Stimulated activated CD8-positive, alpha-beta memory T cell treated with anti-CD3 and anti-CD28 coated beads, Interleukin-4, amount 100 ng/mL, for 48 hours (primary cell): ENCODE measurements at places on chromosomes 4 and X.
A peak's percentile ranks its signal among the peaks of the same experiment; 100 is the strongest.

GRCh38 chr4:136183513-136183912 lies 1348.8 kb downstream of the PCDH18 start:
- DNase-seq, result no peak

- DNase-seq, result no peak
Measured at GRCh38 chrX:24169211-24169610, 19.7 kb downstream of the ZFX start.

- DNase-seq, result no peak
Measured at GRCh38 chr4:151429957-151430570, 21.1 kb downstream of the FHIP1A start.

DNA sequence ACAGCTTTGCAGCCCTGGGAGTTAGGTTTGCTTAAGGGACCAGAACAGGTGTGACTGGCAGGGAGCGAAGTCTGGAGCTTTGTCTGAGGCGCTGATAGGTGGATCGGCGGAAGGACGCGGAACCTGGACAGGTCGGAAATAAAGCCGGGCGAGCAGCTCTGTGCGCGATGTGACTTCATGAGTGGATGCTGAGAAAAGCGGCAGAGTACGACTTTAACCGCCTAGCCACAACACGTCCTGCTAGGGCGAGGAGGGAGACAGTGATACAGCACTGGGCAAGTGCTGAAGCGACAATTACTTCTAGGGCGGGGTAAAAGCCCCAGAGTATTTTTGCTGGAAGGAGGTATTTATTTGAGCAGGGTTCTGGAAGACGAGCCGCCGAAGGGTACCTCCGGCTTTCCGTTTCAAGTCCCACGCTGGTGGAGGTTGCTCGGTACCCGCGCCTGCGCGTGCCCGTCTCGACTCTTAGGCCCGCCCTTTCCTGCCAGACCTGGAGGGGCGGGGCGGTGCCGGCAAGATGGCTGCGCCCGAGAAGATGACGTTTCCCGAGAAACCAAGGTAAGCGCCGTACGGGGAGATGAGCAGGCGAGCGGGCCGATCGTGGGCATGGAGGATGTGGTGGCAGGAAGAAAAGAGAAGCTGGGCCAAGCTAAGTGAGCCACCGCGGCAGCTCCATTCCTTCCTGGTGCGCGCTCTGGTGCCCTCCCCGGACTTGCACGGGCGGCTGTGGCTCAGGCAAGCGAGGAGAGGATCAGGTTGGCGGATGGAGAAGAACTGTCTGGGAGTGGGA lies at the start of gene ZRSR2:
ZRSR2 (plus strand) TSS at position 506 of the 790 bp plus-strand sequence; CDS start at position 518, 12 bp downstream.
- peak; percentile 86 for DNase-seq

DNA sequence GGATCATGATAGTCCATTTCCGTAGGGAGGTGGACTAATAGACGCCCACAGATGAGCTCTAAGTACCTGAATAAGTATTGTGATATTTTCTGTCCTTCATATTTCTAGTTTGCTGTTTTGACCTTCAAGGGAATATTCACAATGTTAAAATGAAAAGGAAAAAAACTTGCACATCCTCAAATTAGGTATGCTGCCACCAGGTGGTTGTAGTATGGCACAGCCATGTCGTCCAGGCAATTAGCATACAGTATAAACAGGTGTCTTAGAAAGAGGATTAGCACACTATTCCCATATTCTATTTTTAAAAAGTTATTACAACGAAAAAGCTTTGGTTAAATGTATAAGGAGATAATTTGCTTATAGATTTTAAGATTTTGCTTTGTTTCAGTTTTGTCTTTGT lies 802.0 kb downstream of the RPA4 start:
- no peak for DNase-seq

- DNase-seq, result no peak
Measured at GRCh38 chr4:179097741-179098140, 1655.5 kb upstream of the AGA start.

DNA sequence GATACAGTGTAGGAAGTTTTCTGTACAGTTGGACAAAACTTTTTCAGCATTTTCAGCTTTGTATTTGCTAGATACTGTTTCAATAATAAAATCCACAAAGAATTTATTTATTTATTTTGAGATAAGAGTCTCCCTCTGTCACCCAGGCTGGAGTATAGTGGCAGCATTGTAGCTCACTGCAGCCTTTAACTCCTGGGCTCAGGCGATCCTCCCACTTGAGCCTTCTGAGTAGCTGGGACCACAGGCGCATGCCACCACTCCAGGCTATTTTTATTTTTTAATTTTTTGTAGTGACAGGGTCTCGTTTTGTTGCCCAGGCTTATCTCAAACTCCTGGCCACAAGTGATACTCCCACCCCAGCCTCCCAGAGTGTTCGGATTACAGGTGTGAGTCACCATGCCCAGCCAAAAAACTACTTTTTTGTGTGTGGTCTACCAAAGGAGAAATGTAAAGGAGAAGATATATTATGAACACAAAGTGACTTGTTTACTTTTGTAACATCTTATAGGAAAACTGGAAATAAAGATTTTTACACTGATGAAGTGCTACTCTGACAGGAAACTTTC lies 13.0 kb upstream of the SOWAHD start:
- no peak for DNase-seq

GRCh38 chrX:134718105-134718965 lies 60.1 kb upstream of the PLAC1 start:
- DNase-seq, result no peak

DNA sequence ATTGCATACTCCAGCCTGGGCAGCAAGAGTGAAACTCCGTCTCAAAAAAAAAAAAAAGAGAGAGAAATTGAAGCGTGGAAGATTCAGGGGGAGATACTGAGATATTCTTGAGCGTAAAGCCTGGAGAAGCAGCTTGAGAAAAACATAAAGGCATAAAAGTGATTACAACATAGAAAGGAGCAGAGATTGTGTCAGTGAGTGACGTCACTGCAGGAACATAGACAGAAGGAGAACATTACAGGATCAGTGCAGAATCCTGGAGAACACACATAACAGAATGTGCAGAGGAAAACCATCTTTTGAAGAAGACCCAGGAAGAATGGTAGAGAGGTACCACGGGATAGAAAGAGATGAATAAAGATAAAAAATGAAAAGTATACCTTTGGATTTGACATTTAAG lies 147.0 kb downstream of the APBB2 start:
- no peak for DNase-seq

DNA sequence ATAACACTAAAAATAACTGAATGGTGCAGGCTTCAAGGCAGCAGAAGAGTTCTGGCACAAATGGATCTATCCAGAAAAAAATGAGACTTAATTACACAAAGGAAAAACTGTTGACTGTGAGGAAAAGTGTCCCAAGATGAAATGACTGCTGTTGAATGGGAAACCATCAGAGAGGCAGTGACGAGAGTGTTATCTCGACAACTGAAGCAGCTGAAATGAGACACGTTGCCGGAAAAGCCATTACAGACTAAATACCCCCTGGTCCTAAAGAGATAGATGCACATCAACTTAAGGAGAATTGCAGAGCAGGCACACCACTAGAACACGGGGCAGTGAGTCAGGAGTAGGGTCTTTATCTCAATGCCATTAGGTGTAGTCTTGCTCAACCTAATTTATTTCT lies 277.8 kb downstream of the DMD start:
- DNase-seq, result no peak

DNA sequence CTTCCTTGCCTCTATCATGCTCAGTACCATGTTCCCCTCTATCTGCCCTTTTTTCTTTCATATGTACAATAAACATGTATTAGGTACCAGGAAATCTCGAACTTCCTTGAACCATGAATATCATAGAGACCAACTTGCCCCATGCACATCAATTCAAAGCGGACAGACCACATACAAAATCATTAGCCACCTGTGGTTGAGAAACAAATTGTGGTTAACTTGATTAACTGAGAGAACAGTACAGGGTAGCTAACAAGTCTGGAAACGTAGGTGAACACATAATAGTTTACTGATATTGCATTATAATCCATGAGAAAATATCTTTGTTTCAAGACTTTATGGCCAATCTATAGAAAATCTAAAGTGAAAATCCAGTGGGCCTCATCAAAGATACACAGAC lies 8.2 kb downstream of the CASP3 start:
- no peak for DNase-seq

DNA sequence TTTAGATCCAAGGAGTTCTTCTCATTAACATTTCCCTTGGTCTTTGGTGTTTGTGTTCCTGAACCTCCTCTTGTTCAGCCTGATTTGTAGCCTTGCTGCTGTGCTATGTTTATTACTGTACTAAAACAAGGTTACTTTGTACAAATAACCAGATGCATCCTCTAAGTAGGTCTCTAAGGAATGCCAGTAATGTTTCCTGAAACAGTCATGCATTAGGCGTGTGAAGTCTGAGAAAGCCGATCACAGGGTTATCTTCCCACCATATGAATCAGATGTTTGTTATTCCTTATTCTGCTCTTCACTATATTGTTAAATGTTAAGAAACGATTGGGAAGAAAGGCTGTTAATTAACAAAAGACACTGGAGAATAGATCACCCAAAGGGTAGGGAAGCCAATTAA lies 66.9 kb downstream of the GALNTL6 start:
- no peak for DNase-seq

GRCh38 chr4:154658680-154659405 lies 46.4 kb upstream of the FGG start:
- no peak for DNase-seq

GRCh38 chrX:9609987-9610386 lies 145.1 kb downstream of the TBL1X start:
- no peak for DNase-seq

- DNase-seq, result peak; percentile 21
Measured at GRCh38 chrX:151974336-151975227, at the start of gene GABRE. TSS of gene GABRE (minus strand) at chrX:151974676. CDS start at chrX:151974625, 51 bp downstream.

- no peak for DNase-seq
Measured at GRCh38 chrX:80602036-80602860, 182.0 kb downstream of the TENT5D start.

GRCh38 chr4:86233090-86233489 lies 126.8 kb downstream of the MAPK10 start:
- DNase-seq, result no peak

GRCh38 chrX:103878466-103879122 lies 46.5 kb upstream of the RAB9B start:
- DNase-seq, result no peak

DNA sequence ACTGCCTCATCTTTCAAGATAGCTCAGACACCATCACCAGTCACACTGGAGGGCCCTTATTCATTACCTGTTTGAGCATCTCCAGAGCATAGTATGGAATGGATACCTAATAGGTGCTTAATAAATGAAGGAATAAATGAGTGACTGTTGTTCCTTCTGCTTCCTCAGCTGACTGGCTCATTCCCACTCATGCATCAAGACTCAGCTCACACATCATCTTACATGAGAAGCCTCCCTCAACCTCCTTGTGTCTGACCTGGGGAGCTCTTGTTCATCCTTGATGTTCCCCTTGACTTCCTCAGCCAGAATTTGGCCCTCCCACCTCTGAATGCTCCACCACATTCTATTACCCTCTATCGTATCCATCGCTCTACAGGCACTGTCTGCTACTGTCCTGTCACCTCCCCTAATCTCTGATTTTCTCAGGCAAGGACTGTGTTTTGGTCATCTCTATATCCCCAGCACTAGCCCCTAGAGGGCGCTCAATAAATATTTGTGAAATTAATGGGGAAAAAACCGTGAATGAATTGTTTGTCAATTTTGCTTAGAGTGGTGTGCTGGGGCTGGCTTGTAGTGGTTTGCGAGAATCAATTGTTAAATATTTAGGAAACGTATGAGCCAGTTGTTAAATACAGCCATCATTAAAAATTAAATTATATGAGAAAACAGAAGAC lies 88.3 kb downstream of the NHSL2 start:
- peak; percentile 39 for DNase-seq

GRCh38 chr4:13601048-13601447 lies 26.5 kb downstream of the BOD1L1 start:
- DNase-seq, result no peak

DNA sequence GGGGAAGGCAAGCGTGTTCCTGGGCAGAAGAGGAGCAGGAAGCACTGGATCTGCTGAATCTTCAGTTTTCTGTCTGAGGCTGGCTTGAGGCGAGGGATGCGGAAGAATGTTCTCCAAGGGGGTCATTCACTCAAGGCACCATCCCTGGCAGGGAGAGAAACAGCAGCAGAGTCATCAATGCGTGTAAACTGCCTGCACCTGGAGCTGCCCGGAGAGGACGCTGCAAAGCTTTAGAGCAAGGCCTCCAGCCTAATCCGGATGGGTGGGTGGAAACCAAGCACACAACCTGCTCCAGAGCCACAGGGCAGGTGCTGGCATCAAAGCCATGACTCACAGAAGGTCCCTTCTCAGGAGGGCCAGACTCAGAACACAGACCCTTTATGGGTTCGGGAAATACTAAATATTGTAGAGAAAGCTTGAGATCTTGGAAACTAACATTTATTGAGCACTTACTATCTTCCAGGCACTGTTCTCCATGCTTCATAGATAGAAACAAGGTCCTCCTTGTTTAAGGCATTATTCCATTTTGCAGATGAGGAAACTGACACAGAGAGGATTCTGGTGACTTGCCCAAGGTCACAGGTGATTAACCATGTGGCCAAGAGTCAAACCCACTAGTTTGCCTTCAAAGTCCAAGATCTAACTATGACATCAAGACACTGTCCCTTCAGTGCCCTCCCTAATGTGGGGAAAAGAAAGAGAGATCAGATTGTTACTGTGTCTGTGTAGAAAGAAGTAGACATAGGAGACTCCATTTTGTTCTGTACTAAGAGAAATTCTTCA lies 7.7 kb downstream of the PROM1 start:
- no peak for DNase-seq

DNA sequence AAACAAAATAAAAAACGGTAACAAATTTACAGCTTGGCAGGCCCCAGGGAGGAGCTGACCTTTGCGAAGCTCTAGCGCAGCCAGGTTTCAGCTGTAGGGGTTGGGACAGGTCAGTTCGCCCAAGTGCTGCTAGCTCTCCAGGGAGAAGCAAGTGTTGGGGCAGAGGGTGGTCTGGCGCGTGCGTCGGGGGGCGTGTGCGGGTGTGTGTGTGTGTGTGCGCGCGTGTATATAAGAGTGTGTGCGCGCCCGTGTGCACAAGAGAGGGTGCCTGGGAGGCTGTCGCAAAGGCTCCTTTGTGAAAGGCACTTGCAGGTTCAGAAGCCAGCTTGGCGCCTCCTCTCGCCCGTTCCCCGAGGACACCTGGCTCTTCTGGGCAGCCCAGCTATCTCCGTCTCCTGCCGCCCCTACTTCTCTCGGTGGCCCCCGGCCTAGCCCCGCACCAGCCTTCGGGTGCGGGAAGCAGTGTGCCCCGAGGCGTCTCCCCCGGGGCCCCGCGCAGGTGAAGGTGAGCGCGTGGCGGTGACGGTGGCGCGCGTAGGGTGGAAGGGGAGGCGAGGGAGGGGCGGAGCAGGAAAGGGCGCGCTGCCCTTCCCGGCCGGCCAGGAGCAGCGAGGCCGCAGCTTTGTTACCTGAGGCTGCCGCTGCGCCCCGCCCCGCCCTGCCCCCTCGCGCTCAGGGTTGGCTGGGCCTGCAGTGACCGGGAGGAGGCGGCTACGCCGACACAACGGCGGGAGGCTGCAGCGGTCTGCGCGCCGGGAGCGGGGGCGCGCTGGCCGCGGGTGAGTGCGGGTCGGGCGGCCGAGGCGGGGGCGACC lies at the start of gene FHDC1:
FHDC1 (plus strand) TSS at position 693 of the 815 bp plus-strand sequence. CDS start 6,735 bp downstream, outside the sequence.
- peak; percentile 33 for DNase-seq

GRCh38 chrX:48511560-48511959 lies 2.8 kb downstream of the PORCN start:
- DNase-seq, result no peak

- no peak for DNase-seq
Measured at GRCh38 chr4:113884655-113885054, 94.8 kb downstream of the ARSJ start.

- DNase-seq, result peak; percentile 56
Measured at GRCh38 chrX:78517124-78517523, 142.0 kb downstream of the RTL3 start.
